ENCODE measurements at places on chromosomes 11 and 22.

- no peak for DNase-seq
These were observed 79.5 kb downstream of the CABIN1 start for GRCh38 chr22:24090581-24090980.

- peak; percentile 33 for DNase-seq
These were observed 15.2 kb upstream of the TH start for GRCh38 chr11:2186669-2187279.

DNA sequence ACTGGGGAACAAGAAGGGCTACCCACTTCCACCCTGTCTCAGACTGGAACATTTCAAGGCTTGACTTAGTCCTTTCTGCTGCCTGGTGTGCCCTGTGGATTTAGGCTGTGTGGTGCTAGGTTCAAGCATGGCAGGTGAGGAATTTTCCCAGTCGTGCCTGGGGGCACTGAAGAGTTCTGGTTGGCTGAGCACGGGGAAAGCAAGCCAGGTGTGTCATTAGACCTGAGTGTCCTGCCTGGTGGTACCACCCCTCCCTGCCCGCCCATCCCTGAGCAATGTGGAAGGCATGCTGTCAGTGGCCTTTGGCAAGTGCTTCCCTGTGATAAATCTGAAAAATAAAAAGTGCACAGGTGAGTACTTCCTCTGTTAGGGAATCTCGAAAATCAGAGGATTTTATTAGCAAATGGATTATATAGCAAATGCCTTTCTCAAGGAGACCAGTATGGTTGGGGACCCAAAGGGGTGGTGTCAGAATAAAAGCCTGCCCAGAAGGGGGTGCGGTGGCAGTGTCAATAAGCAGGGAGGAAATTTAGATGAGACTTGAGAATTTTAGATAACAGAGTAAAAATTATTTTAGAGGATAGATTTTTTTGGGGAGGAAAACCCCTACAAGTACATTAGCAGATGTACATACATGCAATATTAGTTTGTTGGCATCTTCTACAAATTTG is 22.8 kb downstream of the TEAD1 start:
- DNase-seq = no peak

GRCh38 chr11:9017773-9018172 is 14.0 kb upstream of the NRIP3 start:
- no peak for DNase-seq

GRCh38 chr11:32466279-32466915 is 31.1 kb upstream of the WT1 start:
- DNase-seq = no peak

Data from activated naive CD4-positive, alpha-beta T cell (primary cell).